ENCODE measurements at places on chromosomes 1 and 21.

- DNase-seq, result peak; percentile 92
Observed at GRCh38 chr1:15703562-15703961, 19.4 kb downstream of the PLEKHM2 start.

DNA sequence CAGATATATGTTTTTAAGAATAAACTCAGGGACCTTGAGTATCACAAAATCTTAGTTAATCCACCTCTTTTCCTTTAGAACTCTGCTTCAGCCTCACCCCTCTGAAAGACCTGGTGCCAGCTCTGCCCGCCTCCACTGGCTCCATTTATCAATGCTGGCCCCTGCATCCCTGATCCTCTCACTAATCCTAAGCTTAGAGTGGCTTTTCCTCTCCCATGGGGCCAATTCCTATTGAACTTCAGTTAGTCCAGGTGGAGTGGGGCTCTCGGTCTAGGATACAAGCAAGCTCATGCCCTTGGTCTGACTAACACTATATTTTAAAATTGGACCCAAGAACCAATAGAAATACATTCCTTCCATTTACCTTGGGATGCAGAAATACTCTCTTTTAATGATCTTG is 87.0 kb downstream of the RGS7 start:
- DNase-seq, result no peak

- DNase-seq, result no peak
Observed at GRCh38 chr21:35325953-35326352, 276.9 kb upstream of the RUNX1 start.

- no peak for DNase-seq
Observed at GRCh38 chr1:26044414-26044813, 1.5 kb downstream of the SLC30A2 start.

GRCh38 chr21:32001390-32001789 is 128.6 kb downstream of the HUNK start:
- DNase-seq, result no peak

GRCh38 chr1:110585481-110585880 is 20.7 kb downstream of the KCNA2 start:
- no peak for DNase-seq

DNA sequence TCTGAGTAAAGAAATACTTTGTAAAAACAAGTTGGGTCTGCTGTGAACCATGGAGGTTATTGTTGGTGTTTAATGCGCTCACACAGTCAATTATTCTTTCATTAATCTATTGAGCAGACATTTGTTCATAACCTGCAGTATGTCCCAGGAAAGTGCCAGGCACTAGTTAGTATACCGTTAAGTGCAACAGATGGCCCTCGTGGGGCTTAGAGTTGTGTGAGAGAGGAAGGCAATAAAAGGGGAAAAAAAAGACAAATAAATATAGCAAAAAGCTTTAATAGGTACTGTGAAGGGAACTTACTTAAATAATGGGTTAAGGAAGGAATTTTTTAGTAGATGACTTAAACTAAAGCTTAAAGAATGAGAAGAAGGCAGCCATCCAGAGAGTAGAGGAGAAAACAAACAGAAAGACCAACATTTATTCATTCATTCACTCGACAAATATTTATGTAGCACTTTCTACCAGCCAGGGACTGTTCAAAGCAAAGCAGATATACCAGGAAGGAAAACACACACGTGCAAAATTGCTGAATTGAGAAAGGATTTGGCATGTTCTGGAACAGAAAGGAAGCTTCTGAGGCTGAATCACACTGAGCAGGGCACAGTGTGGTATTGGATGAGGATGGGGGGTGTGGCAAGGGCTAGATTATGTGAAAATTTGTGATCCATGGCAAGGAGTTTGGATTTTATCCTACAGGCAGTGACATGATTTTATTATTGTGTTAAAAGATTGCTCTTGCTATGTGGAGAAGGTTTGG is 296.1 kb upstream of the SGIP1 start:
- peak; percentile 20 for DNase-seq

DNA sequence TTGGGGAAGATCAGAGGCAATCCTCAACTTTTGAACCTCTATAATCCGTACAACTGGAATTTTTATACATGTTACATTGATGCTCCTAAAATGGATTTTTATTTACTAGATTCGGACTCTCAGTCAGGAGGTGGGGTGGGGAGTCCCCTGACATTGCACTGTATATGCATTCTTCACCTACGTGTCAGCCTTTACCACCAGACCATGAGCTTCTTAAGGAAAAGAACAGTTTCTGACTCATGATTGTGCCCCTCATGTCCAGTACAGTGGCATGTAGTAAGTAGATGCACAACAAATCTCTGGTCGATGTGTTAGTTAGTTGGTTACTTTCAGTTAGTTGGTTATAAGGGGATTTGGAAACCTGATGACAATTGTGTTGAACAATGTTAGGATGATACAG is 15.4 kb downstream of the LPAR3 start:
- DNase-seq, result peak; percentile 47

GRCh38 chr1:194644528-194644927 is 1458.1 kb upstream of the B3GALT2 start:
- no peak for DNase-seq

- DNase-seq, result peak; percentile 71
Observed at GRCh38 chr1:205610036-205610435, 21.8 kb downstream of the ELK4 start.

DNA sequence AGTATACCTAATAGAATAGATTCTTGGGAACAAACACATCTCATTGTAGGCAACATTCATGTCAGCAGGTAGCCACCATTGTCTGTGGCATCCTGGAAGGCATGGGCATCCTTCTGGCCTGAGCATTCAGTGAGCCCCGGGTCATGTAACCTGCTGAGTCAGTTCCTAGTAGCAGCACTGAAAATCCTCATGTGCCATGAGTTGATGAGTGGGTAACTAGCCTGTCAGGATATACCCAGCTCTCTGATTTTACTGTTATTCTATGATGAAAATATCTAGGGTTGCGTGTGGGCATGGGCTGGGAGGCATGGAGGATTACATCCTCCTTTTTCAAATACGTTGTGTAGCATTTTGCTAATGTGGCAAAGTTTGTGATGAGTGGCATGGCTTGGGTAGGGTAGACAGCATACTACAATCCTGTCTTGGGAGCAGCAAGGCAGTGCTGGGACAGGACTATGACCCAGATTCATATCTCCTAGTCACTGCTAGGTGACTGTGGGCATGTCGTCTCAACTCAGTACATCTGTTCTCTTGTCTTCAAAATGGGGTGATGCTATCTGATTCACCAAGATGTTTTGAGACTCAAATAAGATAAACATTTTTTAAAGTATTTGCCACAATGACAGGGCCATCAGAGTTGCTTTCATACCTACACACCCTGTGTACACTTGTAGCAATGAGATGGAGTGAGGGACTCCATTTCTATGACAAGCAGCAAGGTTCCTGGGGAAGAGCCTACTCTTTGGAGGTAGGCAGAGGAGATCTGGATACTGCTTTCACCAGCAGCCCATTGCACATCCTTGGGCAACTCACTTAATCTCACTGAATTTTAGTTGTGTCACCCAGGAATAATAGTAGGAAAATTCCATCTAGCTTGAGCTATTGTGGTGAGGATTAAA is 62.5 kb downstream of the CD58 start:
- DNase-seq, result no peak

GRCh38 chr1:118861216-118861615 is 126.9 kb downstream of the TBX15 start:
- no peak for DNase-seq

DNA sequence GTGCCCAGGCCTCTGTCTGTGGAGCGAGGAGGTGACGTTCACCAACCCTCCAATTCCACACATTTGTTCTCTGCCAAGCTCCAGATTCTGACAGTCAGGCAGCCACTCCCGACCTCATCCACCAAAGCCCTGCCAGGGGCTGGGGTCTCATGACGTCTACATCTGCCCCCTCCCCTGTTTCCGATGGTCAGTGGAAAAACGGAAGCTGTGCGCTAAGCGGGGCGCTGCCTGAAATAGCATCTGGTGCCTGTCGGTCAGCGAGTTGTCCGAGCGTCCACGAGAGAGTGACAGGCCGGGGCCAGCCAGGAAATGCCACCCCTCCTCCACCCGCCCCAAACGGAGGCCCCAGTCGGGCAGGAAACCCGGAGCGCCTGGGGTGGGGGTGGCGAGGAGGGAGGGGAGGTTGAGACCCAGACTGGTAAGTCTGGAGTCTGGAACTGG is 3.2 kb upstream of the TAL1 start:
- DNase-seq, result no peak

DNA sequence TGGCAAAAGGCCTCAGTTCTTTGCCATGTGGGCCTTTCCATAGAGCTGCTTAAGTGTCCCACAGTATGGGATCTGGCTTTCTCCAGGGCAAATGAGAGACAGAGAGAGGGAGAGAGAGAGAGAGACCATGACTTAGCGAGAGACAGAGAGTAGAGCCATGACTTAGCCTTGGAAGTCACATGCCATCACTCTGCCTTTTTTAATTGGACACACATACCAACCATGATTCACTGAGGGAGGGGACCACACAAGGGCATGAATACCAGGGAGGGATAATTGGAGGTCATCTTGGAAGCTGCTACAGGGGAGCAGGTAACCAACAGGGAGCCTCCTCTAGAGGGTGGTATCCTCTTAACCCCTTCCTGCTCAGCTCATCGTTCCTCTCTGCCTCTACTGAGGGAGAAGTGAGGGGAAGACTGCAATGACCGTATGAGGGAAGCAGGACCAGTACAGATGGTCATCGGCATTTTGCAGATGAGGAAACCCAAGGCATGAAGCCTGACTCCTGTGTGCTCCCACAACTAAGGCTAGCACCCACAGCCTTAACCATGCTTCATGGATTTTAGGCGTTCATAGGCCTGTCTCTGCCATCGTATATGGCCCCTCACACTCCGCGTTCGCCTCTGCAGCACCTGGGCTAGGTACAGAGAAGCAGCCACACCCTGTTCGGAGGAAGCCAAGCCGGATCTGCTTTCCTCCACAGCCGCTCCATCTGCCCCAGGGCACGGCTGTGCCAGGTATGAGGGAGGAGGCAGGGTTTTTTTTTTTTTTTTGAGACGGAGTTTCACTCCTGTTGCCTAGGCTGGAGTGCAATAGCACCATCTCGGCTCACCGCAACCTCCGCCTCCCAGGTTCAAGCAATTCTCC is 38.6 kb downstream of the MEF2D start:
- peak; percentile 62 for DNase-seq

GRCh38 chr1:30514945-30515344 is 208.4 kb downstream of the MATN1 start:
- DNase-seq, result no peak

GRCh38 chr1:203150511-203151297 is 23.2 kb downstream of the ADORA1 start:
- no peak for DNase-seq

GRCh38 chr1:109615879-109616278 is 3.5 kb downstream of the GNAT2 start:
- no peak for DNase-seq

- DNase-seq, result no peak
Observed at GRCh38 chr1:29232387-29232786, 1.7 kb upstream of the MECR start.

- DNase-seq, result no peak
Observed at GRCh38 chr21:17900990-17901385, 81.8 kb upstream of the C21orf91 start.

GRCh38 chr1:54453509-54453908 is 47.3 kb upstream of the SSBP3 start:
- DNase-seq, result no peak

- DNase-seq, result peak; percentile 46
Observed at GRCh38 chr1:43978551-43979260, at the start of gene B4GALT2. TSS of gene B4GALT2 (plus strand) at chr1:43979210. CDS start at chr1:43981161, 1,951 bp downstream.

DNA sequence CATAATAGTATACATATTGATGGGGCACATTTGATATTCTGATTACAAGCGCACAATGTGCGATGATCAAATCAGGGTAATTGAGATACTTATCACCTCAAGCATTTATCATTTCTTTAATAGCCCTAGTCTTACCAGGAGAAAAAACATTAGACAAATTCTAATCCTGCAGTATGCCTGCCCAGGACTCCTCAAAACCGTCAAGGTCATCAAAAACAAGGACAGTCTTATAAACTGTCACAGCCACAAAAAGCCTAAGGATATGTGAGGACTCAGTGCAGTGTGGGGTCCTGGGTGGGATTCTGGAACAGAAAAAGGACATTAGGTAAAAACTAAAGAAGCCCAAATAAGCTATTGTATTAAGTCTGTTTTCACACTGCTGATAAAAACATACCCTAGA is 19.1 kb downstream of the CAPN9 start:
- DNase-seq, result no peak

DNA sequence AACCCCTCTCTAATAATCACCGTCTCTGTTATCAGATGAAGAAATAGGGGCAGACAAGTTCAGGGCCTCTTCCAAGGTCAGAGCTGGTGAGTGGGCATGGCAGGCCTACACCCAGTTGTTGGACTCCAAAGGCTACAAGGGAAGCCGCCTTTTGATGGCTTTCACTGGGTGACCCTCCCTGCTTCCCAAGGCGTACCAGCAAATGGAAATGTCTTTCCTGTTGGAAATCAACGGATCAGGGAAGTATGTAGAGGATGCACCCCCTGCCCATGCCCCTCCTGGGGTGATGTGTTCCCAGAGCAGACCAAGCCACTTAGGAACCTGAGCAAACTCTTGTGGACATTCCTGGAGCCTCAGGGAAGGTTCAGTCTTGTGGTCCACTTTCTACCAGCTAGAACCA is 47.4 kb downstream of the LGR6 start:
- DNase-seq, result no peak

- DNase-seq, result no peak
Observed at GRCh38 chr1:88208389-88208788, 475.7 kb upstream of the PKN2 start.

DNA sequence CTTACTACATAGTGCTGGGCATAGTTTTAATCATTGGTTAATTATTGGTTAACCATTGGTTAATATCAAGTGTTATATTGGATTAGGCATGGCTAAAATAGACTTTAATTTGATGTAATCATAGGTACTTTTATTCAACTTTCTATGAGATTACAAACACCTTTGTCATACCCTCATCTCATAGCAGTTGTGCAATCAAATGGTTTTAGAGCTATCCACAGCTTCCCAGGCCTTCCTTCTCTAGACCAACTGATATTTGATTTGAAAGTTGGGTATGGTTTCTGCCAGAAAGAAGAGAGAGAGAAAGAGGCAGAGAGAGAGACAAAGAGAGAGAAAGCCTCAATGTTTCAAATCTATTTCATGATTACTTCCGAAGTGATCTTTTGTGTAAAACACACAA is 9.6 kb upstream of the RGS1 start:
- DNase-seq, result no peak

GRCh38 chr1:61169045-61169444 is 86.7 kb downstream of the NFIA start:
- DNase-seq, result no peak

- no peak for DNase-seq
Observed at GRCh38 chr1:193538680-193539079, 352.3 kb upstream of the B3GALT2 start.

DNA sequence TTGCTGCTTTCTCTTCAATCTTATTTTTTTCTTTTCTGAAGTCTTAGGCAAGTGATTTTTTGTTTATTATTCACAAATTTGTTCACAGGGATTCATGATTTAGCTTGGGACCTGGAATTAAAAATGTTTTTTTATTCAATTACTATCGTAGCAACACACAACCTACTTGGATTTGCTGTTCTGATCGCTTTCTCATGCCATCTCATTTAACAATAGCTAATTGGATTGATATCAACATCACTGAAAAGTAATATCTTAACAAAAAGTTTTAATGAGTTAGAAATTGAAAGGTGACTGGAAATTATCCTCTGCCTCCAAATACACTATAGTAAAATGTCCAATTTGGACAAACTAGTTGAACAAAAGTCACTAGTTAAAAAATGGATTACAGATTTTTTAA is 32.4 kb downstream of the MAP3K21 start:
- DNase-seq, result no peak

Measured in EH (cell line).